Fibroblast of skin of scalp (primary cell): ENCODE measurements at places on chromosomes 2 and 18.

DNA sequence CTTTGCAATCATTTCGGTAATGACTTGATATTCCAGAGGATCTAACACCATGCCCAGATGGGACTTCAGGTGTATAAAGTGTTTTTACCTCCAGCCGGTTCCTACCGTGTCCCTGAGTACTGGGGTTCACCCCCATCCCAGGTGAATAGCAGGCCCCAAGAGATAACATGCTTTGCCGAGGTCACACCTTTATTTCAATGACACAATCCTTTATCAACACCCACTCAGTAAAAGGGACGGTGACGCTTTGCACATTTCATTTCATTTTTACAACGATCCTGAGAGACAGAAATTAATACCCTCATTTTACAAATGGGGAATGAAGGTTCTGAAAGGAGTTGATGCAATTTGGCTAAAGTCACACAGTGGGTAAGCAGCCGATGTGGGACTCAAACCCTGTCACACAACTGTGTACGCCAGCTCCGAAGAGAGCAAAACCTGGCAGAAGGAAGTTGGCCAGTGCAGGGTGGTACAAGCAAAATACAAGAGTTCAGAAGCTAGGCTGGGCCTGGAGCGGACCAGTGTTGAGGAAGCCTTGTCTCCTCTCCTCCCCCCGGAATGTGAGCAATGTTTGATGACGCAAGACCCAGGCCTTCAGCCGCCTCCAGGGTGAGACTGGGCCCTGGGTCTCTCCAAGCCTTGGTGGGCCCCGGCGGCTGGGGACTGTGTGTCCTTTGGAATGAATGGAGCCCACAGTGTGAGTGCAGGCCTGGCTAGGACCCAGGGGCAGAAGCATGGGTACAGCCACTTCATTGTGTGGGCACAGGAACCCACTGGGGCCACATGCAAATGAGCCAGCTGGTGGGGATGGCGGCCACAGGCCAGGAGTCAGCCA lies 139.6 kb upstream of the MYCN start:
- peak; percentile 6 for DNase-seq

DNA sequence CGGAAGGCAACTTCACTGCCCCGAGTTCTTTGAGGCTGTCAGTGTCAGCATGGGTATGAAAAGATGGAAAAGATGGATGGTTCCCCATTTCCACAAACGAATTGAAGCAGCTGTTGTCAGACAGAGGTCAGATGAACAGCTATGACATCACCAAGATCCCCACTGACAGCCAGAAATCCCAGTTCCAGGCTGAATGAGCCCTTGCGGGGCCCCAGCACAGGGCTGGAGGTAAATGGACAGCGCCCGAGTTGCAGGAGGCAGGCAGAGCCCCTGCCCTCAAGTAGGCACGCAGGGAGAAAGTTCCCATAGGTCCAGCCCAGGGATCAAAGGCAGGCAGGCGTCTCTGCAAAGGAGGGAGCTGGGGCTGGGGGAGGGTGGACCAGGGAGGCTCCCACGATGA lies 169.5 kb upstream of the AGAP1 start:
- DNase-seq = no peak

GRCh38 chr2:43034921-43035320 lies 191.5 kb downstream of the ZFP36L2 start:
- no peak for DNase-seq

- peak; percentile 19 for DNase-seq
Observed at GRCh38 chr2:161033059-161033660, 127.1 kb upstream of the TANK start.
